ENCODE measurements at places on chromosomes 2 and 18.

GRCh38 chr18:11565716-11566115 is 43.7 kb upstream of the SLC35G4 start:
- no peaks in the 10 kb centered on the region for H3K36me3 ChIP-seq
- H3K4me3 ChIP-seq, result no peak overlapping the region
- H3K27me3 ChIP-seq, result no peaks in the 10 kb centered on the region
- no peak overlapping the region for H3K27ac ChIP-seq
- DNase-seq, result no peak

GRCh38 chr2:172106108-172106961 is 3.6 kb upstream of the DLX2 start:
- no peaks in the 10 kb centered on the region for H3K36me3 ChIP-seq
- H3K27ac ChIP-seq, result no peak overlapping the region
- DNase-seq, result peak; percentile 77
- peaks cover 43% of the 10 kb centered on the region for H3K4me1 ChIP-seq
- no peak overlapping the region for H3K4me3 ChIP-seq
- H3K27me3 ChIP-seq, result peaks cover 62% of the 10 kb centered on the region

- H3K27ac ChIP-seq, result no peak overlapping the region
- no peak for DNase-seq
- H3K4me1 ChIP-seq, result no peaks in the 10 kb centered on the region
- no peaks in the 10 kb centered on the region for H3K27me3 ChIP-seq
- H3K4me3 ChIP-seq, result no peak overlapping the region
- H3K36me3 ChIP-seq, result no peaks in the 10 kb centered on the region
These were observed 26.2 kb downstream of the CREG2 start for GRCh38 chr2:101361121-101361520.

GRCh38 chr2:120405759-120406099 is 59.8 kb downstream of the INHBB start:
- no peaks in the 10 kb centered on the region for H3K27me3 ChIP-seq
- no peak overlapping the region for H3K27ac ChIP-seq
- no peak for DNase-seq
- no peaks in the 10 kb centered on the region for H3K36me3 ChIP-seq
- H3K4me3 ChIP-seq, result no peak overlapping the region

GRCh38 chr2:147297820-147298219 is 547.0 kb upstream of the ACVR2A start:
- no peaks in the 10 kb centered on the region for H3K4me1 ChIP-seq
- no peaks in the 10 kb centered on the region for H3K27me3 ChIP-seq
- no peak for DNase-seq

- no peak for DNase-seq
- no peak overlapping the region for H3K27ac ChIP-seq
- no peaks in the 10 kb centered on the region for H3K36me3 ChIP-seq
- H3K27me3 ChIP-seq, result no peaks in the 10 kb centered on the region
- no peaks in the 10 kb centered on the region for H3K4me1 ChIP-seq
These were observed 43.0 kb upstream of the CAVIN2 start for GRCh38 chr2:191889931-191890330.

DNA sequence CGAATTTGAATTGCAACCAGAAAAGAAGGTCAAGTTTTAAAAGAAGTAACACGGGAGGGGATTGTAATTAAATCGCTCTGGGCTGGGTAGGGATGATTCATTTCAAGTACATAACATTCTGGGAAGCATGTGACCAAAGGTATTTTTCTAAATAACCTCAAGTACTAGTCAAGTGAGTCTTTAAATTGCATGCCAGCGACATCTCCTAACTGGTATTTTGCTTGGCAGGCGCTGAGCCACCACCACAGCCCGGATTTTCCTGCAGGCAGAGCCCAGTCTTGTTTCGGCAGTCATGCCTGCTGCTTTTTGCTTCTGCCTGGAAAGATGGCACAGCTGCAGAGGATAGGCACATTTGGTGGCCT is 33.7 kb upstream of the NPAS2 start:
- DNase-seq, result peak; percentile 59
- peak overlapping the region; percentile 35 for H3K27ac ChIP-seq
- H3K4me1 ChIP-seq, result peaks cover 5% of the 10 kb centered on the region
- no peaks in the 10 kb centered on the region for H3K36me3 ChIP-seq
